ENCODE measurements at places on chromosomes 3 and 15.

- no peak for DNase-seq
Measured at GRCh38 chr3:40681658-40682055, 156.9 kb downstream of the ZNF621 start.

- DNase-seq: no peak
Measured at GRCh38 chr3:4584456-4585249, 91.5 kb downstream of the ITPR1 start.

GRCh38 chr3:100913870-100914648 lies 79.2 kb downstream of the ABI3BP start:
- no peak for DNase-seq

DNA sequence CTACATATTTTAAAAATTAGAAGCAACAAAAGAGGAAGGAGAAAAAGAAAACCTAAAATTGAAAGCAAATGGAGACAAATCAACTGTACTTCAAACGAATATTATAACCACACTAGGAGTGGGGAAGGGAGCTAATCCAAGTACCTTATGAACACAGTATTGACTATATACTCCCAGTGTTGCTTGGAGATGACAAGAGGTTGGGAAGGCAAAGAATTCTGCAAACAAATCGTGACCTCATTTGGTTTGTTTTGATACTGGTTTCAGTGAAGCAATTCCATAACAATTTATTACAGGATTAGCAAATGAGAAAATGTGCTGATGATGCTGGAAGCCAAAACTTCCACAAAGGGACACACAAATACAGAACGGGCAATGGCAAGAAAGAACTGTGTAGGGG lies 268.1 kb downstream of the ULK4 start:
- DNase-seq: no peak

- no peak for DNase-seq
Measured at GRCh38 chr15:68658641-68659358, 80.0 kb downstream of the CORO2B start.

GRCh38 chr3:40398346-40398745 lies 11.4 kb downstream of the ENTPD3 start:
- no peak for DNase-seq

- DNase-seq: no peak
Measured at GRCh38 chr3:43389388-43390254, 103.3 kb downstream of the SNRK start.

DNA sequence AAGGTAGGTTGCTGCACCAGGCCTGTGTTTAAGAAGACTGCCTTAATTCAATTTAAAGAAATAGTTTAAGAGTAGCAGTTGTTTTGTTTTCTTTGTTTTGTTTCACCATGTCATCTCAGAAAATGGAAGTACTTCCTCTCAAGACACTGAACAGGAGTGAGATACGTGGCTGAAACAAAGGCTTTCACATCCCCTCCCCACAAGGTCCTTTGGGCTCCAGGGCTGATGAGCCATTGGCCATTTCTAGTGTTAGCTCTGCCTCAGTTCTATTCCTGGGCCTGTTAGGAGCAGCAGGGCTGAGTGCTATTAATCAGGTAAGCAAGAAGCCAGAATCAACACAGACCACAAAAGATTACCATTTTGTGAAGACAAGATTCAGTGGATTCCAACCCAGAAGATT lies 132.8 kb downstream of the KCNAB1 start:
- no peak for DNase-seq

GRCh38 chr3:18295171-18295920 lies 129.8 kb downstream of the SATB1 start:
- no peak for DNase-seq
